Kasumi-1 (cell line): ENCODE measurements at places on chromosomes 6 and 20.

- DNase-seq: no peak
These were observed 91.0 kb downstream of the FYN start for GRCh38 chr6:111782192-111782809.

DNA sequence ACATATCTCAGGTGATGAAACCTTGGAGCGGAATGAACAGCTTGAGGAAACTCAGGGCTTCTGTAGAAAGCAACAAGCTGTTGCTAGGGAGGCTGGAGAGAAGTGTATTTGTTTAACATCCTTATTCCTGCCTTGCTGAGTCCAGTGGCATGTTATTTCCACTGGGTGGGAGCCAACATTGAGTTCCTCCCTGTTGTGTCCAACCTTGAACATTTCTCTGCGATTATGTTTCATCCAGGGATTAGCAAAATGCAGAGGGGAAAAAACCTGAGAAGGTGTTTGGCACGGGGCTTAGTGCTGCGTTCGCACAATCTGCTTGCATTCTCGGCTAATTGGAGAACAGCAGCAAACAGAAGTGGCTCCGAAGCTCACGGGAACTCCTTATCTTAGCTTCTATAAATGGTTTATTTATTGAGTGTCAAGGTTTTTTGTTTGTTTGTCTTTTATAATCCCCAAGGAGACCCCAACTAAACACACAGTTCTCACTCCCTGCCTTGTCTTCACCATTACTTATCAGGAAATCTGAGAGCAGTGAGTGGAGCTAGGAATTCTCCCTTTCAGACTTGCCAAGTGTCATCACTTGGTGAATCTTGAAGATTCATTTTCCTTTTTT lies 412.8 kb downstream of the CDC5L start:
- DNase-seq: no peak

DNA sequence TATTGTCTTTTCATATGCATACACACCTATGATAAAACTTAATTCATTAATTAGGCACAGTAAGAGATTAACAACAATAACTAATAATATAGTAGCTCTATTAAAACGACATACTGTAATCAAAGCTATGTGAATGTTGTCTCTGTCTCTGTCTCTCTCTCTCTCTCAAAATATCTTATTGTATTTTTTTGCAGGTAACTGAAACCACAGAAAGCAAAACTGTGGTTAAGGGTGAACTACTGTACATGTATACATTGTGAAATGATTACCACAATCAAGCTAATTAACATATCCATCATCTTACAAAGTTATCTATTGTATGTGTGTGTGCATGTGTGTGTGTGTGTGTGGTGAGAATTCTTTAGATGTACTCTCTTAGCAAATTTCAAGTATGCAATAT lies 242.0 kb upstream of the RSPO3 start:
- DNase-seq: no peak

- no peak for DNase-seq
These were observed 38.6 kb upstream of the SCGN start for GRCh38 chr6:25613415-25613814.

GRCh38 chr20:40323361-40323794 lies 365.7 kb downstream of the MAFB start:
- DNase-seq: no peak

GRCh38 chr6:165159460-165159859 lies 149.9 kb downstream of the C6orf118 start:
- DNase-seq: no peak

DNA sequence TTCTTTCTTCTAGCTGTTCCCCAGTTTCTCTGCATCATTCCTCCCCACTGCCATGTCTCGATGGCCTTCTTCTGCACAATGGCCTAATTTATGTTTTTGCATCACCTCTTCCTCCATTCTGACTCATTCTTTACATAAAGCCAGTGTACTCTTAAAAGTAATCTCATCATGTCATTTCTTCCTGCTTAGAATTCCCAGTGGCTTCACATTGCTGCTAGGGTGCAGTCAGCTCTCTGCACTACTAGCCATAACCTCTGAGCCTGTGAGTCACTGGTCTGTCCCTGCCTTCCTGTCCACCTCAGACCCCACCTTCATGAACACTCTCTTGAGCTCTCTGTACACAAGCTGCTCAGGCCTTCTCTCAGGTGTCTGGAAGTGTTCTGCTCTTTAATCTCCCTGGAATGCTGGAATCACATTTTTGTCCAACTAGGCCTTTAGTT lies 24.1 kb upstream of the TRIM27 start:
- no peak for DNase-seq
